EH (cell line): ENCODE measurements at places on chromosomes 4 and X.

GRCh38 chr4:113407409-113407808, 354.1 kb downstream of the CAMK2D start:
- DNase-seq = no peak

DNA sequence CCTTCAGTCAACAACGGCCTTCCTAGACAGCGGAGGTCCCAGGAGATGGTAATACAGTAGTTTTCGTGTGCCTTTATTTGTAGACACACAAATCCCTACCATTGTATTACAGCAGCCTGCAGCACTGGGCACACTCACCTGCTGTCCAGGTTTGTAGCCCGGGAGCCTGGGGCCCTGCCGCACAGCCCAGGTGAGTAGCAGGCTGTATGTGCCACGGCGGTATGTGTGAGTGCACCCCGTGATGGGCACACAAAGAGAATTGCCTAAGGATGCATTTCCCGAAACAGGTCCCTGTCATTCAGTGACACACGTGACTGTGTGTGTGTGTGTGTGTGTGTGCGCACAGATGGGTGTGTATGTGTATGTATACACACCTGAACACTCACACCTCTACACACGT, 8.1 kb upstream of the SLC25A6 start:
- no peak for DNase-seq

GRCh38 chr4:54165438-54165837, 63.7 kb upstream of the PDGFRA start:
- DNase-seq = peak; percentile 97

GRCh38 chr4:93617606-93618005, 210.9 kb upstream of the ATOH1 start:
- DNase-seq = no peak

GRCh38 chr4:158786955-158787354, 18.1 kb downstream of the FNIP2 start:
- DNase-seq = no peak

DNA sequence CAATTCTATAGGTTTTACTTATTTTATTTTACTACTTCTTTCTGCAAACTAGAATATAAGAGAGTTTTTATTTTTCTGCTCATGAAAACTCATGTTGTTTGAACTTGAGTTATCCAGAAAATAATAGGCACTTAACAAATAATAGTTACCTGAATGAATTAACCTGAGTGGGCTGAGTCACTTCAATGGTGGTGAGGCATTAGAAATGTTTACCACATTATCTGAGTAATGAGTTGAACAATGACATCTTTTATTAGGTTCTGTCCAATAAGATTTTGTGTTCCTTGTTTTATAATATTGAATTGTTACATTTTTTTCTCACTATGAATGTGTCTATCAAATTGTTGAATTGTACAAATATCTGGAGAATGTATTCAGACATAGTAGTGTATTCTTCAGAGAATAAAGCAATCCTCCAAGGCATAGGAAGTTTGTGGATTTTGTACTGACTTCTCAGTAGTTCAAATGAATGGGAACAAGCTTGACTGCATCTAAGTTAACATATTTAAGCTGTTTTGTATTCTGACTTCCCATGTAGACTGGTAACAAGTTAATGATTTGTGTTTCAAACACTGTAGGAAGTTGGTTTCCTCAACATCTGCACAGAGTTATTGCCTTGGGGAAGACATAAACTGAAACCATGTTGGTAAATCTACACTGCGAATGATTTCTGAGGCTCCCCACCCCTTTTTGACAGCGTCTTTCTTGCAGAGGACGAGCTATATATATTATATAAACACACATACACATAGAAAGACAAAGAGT, 1808.9 kb upstream of the TENM3 start:
- DNase-seq = no peak

DNA sequence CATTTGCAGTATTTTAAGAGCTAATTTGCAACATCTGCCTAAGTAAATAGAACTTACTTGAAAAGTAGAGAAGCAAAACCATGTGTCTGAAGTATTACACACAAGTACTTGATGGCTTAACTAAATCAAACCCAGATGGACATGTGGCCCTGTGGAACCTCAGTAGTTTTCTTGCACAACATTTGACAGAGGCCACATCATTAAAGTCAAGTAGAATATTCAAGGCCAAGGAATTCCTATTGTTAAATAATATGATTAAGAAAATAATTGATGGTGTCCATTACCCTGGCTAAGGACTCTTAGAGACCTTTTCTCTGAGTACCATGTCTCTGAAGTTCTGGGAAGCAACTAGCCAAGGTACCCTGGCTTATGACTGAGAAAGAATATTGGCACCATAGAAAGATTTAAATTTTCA, 135.4 kb upstream of the OTUD4 start:
- peak; percentile 64 for DNase-seq

- peak; percentile 45 for DNase-seq
These were observed 6.5 kb downstream of the RPL39 start for GRCh38 chrX:119784747-119785446.

GRCh38 chr4:37471971-37472370, 214.2 kb downstream of the RELL1 start:
- DNase-seq = no peak

GRCh38 chr4:3244002-3244401, 5.0 kb upstream of the MSANTD1 start:
- DNase-seq = no peak

DNA sequence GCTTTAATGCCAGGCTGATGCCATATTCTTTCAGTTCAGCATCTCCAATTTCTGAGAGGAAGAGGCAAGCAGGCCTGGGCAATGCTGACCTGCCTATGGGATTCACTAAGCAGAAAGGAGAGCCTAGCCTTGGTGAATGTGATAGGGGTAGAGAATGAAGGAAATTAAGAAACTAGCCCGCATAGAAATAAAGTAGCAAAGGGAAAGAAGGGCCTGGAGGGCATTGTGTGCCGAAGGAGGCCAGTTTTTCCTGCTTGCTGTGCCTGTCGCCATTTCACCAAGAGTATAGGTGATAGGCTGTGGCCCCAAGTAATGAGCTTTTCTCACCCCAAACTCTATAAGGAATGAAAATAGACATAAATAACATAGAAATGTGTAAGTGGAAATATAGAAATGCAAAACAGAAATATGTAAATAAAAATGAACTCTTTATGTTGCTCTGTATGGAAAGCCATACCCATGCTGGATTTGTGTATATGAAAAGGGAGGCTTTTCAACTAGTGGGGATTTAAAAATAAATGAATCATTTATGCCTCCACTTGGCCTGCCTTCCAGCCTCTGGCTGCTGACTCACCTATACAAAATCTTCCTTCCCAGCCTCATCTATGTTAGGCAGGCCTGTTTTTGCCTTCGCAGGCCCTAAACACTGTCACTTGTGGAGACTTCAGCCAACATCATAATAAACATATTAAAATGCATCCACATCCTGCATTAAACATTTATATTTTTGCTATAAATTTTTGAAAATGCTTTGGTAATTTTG, 5.1 kb upstream of the OCRL start:
- peak; percentile 62 for DNase-seq

- DNase-seq = no peak
These were observed 547.2 kb upstream of the DIPK2B start for GRCh38 chrX:45747905-45748304.

- peak; percentile 80 for DNase-seq
These were observed 84.4 kb downstream of the HTRA3 start for GRCh38 chr4:8353912-8354453.

DNA sequence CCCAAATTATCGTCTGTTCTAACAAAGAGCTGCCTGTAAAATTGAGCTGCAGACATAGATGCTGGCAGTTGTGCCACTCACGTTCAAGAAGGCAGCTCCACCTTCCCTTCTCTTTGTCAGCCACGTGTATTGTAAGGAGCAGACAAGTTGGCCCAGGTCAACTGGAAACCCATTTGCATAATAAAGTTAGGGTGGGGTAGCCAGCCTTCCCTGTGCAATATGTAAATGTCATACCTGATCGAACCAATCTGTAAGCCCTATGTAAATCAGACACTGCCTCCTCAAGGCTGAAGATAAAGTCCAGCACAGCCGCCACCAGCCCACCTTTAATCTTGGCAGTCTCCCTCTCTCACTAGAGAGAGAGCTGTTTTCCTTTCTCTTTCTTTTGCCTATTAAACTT, 117.2 kb downstream of the TMEM144 start:
- no peak for DNase-seq

DNA sequence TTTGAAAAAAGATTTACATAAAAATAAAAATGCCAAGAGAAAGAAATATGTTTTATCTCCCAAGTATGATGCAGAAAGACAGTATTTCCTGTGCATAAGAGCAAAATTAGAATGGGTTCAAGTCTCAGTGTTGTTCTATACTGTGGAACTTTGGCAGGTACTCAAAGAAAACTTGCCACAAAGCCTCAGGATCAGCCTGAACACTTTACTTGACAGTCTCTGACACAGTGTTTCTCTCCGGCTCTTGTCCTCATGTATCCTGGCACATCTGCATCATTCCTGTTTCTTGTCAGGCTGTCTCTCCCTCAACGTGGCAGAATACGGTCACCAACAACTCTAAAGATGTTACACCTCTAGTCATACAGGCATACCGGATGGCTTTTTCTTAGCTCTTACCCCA, 273.7 kb downstream of the ARHGAP24 start:
- DNase-seq = peak; percentile 57

- DNase-seq = no peak
These were observed 8.1 kb upstream of the DTHD1 start for GRCh38 chr4:36273276-36273675.

DNA sequence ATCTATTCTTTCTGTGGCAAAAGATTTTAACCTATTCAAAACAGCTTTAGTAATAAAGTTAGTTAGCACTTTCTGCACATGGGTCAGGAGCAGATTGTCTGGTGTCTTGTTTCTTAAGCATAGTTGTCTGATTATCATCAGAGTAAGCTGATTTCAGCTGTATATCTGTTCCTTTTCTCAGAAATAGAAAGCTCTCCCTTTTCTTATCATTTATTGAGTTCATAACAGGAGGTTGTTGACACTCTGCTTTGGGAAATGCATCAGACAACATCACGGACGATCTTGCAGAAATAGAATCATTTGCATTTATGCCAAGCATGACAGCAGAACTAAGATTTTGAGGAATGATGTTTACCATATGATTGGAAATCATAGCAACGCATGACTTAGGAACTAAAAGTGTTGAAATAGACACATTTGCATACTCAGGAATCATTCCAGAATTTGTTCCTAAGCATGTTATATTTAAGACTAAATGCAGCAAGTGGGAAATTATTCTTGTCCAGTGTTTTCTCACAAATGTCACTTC, 66.7 kb downstream of the RBMX2 start:
- no peak for DNase-seq

DNA sequence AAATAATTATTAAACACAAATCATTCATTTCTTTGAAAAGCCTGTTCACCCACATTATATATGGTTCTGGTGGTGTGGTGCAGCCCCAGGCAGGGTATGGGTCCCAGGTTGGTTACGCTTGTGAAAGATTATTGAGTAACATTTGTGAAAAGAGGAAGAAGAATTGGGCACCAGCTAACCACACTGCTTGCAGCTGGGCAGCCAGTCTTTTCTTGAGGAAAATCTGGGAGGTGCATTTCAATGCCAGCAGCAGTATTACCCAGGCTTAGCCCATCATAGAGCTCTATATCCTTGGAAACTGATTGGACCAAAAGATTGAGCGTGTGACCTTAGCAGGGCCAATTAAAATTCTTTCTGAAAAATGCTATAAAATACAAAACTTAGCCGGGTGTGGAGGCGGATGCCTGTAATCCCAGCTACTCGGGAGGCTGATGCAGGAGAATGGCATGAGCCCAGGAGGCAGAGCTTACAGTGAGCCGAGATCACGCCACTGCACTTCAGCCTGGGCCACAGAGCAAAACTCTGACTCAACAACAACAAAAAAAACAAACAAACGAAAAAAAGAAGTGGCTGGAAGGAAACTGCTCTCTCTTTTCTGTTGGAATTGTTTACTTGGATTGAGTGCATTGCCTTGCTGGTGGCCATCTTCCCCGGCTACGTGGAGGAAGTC, 9.7 kb upstream of the PLAC8 start:
- DNase-seq = peak; percentile 25

- DNase-seq = no peak
These were observed 274.8 kb upstream of the VCX start for GRCh38 chrX:7568130-7568529.

- no peak for DNase-seq
These were observed 27.6 kb downstream of the HCCS start for GRCh38 chrX:11138498-11139390.

DNA sequence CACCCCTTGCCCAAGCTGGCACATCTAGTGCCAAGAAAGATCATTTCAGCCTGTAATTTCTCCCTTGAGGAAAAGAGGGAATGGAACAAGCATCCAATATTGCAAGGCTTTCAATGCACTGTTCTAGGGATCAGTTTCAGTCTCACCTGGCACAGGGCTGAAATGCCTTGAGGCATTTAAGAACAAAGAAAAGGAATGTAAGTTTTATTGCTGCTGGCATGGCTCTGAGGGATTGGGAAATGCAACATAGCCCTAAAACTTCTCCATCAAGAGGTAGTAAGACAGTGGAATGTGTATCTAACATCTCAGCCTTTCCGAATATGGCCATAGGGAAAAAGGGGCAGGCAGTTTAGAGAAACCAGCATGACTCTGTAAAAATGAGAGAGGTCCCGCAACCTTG, 732.6 kb upstream of the LCORL start:
- no peak for DNase-seq

GRCh38 chr4:82785611-82786400, 12.8 kb downstream of the SCD5 start:
- DNase-seq = peak; percentile 95

DNA sequence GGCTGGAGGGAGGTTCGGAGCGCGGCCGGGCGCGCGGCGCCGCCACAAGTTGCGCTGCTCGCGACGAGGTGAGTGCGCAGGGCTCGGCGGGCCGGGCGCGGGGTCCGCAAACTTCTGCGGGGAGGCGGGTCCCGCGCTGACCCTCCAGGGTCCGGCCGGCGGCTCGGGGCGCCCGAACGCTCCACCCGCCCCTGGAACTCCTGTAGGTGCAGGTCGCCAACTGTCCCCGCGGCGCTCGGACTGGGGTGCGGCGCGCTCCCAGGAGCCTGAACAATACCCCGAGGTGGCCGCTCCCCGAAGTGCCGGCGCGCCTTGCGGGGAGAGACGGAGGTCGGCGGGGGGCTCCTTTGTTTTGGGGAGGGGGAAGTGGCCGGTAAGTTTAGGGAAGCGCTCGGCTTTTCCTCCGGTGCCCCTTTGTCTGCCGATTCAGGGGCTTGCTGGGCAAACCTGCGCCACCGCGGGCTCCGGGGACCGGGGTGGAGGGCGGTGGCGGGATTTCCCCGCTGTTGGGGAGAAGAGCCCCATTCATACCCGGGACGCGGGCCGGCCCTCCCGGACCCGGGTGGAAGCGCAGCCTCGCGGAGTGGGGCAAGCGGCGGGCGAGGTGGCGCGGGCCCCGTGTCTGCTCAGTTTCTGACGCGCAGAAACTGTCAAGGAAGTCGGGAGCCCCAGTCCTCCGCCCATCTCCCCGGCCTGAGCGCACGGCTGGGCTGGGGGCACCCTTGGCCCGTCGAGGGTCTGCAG, 694 bp downstream of the TBL1X start:
- DNase-seq = peak; percentile 20
